ENCODE measurements at places on chromosomes 1 and 21.

DNA sequence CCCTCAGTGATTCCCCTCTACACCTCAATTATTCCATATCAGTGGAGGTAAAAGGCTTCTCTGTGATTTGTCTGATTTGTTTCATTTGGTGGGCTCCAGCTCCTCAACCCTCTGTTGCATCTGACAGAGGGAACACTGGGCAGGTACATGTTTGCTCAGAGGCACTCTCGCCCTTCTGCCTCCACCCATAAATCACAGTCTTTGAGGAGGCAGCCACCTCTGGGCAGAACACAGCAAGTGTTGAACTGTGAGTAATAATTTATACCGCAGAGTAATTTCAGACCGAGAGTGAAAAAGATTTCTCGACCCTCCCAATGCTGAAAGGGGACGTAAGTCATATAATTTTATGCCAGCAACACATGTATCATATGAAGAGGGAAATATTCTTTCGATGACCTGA lies 330.1 kb upstream of the PBX1 start:
- H3K27me3 ChIP-seq, result no peaks in the 10 kb centered on the region
- no peak overlapping the region for H3K27ac ChIP-seq

- no peaks in the 10 kb centered on the region for H3K36me3 ChIP-seq
- no peak overlapping the region for H3K27ac ChIP-seq
- H3K4me3 ChIP-seq, result no peak overlapping the region
- no peaks in the 10 kb centered on the region for H3K4me1 ChIP-seq
- DNase-seq, result no peak
- peaks cover 16% of the 10 kb centered on the region for H3K27me3 ChIP-seq
Observed at GRCh38 chr1:11581445-11581991, 72.7 kb downstream of the FBXO2 start.

- DNase-seq, result no peak
- H3K27ac ChIP-seq, result no peak overlapping the region
- no peaks in the 10 kb centered on the region for H3K27me3 ChIP-seq
- H3K4me1 ChIP-seq, result no peaks in the 10 kb centered on the region
Observed at GRCh38 chr1:105138458-105138893, 1388.8 kb downstream of the AMY1C start.

DNA sequence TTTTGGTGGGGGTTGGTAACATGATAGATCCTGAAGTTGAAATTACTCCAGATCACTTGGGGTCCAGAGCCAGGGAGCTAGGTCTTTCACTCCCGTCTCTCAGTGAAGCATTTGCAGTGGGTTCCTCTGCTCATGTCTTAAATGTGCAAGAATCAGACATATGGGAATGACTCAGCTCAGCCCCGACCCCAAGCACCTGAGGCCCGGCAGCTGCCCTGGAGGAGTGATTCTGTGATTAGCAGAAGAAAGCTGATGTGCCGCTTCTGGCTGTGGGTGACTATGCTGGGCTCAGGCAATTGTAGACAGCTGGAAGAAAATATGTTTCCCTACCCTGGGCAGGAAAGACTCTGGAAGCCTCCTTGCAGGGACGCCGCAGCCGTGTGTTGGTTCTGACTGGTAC lies 601.7 kb downstream of the NPHP4 start:
- DNase-seq, result no peak
- H3K4me3 ChIP-seq, result no peak overlapping the region
- peaks cover 13% of the 10 kb centered on the region for H3K27me3 ChIP-seq
- H3K27ac ChIP-seq, result peak overlapping the region; percentile 37
- H3K36me3 ChIP-seq, result no peaks in the 10 kb centered on the region

- no peak overlapping the region for H3K27ac ChIP-seq
- no peaks in the 10 kb centered on the region for H3K36me3 ChIP-seq
- no peak overlapping the region for H3K4me3 ChIP-seq
- no peaks in the 10 kb centered on the region for H3K4me1 ChIP-seq
Observed at GRCh38 chr1:221184131-221184794, 305.0 kb downstream of the HLX start.

DNA sequence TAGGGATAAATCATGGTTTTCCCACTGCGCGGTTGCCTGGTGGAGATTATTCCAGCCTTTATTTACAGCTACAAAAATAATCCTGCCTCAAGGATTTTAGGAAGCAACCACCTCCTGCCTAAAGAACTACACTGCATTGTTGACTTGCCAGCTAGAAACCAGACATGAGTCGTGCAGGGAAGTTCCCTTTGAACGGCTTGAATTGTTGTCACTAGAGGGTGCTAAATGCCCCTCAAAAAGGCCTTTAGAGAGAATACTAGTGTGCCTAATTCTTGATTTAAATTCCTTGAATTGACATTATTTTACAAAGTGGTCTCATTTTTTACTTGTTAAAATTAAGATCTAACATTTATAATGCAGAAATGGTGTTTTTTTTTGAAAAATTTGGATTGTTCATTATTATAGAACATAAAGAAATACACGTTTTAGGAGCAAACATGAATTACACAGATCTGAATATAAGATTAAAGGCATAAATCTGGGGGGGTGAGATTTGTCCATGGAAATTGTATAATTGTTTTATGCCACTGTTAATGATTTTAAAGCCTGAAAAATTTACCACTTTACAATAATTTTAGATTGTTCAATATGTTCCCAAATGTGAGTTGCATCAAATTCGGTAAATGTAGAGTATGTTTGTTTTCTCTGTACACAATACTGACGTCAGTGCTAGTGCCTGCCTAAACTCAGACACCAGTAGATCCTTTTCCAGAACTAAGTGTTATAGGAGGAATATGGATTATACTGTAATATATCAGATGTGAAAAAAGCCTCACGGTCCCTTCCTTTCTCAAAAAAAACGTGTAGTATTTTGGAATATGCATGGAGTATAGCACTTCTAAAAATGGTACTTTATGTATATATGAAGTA lies 7.6 kb upstream of the ERG start:
- peaks cover 17% of the 10 kb centered on the region for H3K27me3 ChIP-seq
- no peaks in the 10 kb centered on the region for H3K36me3 ChIP-seq
- H3K4me3 ChIP-seq, result no peak overlapping the region
- no peak overlapping the region for H3K27ac ChIP-seq

DNA sequence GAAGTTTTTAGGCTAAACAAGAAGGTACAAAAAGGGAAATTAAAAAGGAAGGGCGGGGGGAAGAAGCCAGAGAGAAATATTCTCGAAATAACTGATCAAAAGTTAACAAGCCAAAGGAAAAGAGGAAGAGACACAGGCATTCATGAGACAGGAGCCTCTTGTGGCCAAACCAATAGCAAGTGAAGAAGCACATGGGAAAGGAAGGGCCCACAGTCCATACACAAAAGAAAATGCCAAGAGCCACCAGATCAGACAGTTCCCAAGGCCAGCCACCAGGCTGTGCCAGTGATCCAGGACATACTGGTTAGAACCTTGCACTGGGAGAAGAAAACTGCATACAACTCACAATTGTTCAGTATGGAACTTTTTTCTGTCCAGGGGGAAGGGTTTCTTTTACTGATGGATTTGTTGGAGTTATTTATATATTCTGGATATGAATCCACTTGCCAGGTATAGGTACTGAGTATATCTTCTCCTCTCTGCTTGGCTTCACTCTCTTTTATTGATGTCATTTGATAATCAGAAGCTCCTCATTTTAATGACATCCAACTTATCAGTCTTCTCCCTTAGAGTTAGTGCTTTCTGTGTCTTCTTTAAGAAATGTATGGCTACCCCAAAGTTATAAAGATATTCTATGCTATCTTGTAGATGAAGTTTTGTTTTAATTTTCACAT lies 76.8 kb downstream of the CD46 start:
- H3K4me3 ChIP-seq, result no peak overlapping the region
- no peaks in the 10 kb centered on the region for H3K27me3 ChIP-seq
- H3K36me3 ChIP-seq, result peaks cover 32% of the 10 kb centered on the region
- peak overlapping the region; percentile 16 for H3K27ac ChIP-seq

GRCh38 chr1:245301162-245301580 lies 146.4 kb downstream of the KIF26B start:
- H3K27me3 ChIP-seq, result no peaks in the 10 kb centered on the region
- no peak for DNase-seq
- H3K4me3 ChIP-seq, result no peak overlapping the region
- H3K4me1 ChIP-seq, result no peaks in the 10 kb centered on the region

GRCh38 chr21:37106998-37107397 lies 33.9 kb downstream of the TTC3 start:
- no peaks in the 10 kb centered on the region for H3K4me1 ChIP-seq
- H3K27me3 ChIP-seq, result no peaks in the 10 kb centered on the region
- no peak overlapping the region for H3K4me3 ChIP-seq

DNA sequence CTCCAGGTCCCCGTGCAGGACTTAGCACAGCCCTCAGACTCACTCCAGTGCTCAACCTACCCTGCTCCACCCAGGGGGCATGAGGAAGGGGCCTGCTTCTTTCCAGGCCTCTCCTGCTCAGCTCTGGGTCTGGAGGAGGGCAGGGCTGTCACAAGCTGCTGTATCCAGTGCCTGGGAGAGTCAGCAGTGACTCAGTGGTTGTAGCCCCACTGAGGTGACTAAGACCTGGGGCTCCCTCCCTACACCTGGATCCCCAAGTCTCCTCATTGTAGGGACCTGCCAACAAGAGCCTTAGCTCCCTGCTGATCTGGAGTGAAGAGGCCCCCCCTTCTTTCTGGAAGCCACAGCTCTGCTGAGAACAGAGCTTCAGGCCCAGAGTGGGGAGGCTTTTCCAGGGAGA lies 36.1 kb upstream of the FAM131C start:
- H3K36me3 ChIP-seq, result no peaks in the 10 kb centered on the region
- no peak overlapping the region for H3K4me3 ChIP-seq
- H3K27me3 ChIP-seq, result peaks cover 34% of the 10 kb centered on the region
- DNase-seq, result no peak
- H3K4me1 ChIP-seq, result no peaks in the 10 kb centered on the region
- no peak overlapping the region for H3K27ac ChIP-seq

- no peaks in the 10 kb centered on the region for H3K27me3 ChIP-seq
- H3K4me1 ChIP-seq, result no peaks in the 10 kb centered on the region
- no peak overlapping the region for H3K27ac ChIP-seq
- no peak overlapping the region for H3K4me3 ChIP-seq
- no peak for DNase-seq
Observed at GRCh38 chr1:242873661-242874060, 349.2 kb upstream of the PLD5 start.

DNA sequence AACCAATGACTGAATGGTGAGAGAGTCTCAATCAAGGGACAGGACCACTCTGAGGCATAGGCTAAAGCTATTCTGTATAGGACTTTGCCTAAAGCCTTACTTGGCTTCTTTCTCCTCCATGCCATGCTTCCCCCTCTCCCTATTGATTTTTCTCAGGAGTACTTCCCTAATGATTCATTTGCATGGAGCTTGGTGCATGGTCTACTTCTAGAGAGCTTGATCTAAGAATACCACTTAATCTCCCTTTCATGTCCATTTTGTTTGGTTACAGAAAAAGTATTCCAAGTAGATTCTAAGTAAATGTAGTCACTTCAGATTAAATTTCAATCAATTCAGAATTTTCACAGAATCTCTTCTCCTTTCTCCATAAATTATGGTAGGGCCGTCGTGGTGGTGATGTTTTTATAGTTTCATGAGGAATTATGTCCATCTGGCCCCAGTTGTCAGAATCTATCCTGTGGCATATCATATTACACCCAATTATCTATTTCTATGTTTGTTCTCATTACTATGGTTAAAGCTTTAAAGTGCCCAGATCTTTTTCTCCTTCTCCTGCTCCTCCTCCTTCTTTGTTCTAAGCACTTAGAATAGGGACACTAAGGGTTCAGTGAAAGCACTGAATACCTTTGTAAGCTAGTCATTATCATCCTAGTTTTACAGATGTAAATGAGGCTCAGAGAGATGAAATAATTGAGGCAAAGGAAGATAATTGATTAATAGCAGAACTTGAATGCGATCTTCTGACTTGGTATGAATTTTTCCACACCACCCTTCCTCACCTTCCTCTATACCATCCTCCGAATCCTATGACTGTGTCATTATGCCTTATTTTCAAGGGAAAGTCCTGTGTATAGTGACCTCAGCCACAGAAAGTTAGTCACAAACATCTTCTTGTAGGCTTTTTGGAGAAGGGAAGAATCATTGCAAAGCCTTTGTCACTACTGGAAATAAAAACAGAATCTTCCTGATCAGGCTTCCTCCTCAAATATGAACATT lies 85.6 kb upstream of the ZRANB2 start:
- DNase-seq, result no peak
- no peaks in the 10 kb centered on the region for H3K4me1 ChIP-seq
- no peak overlapping the region for H3K4me3 ChIP-seq
- no peaks in the 10 kb centered on the region for H3K36me3 ChIP-seq
- H3K27ac ChIP-seq, result no peak overlapping the region
- H3K27me3 ChIP-seq, result no peaks in the 10 kb centered on the region

DNA sequence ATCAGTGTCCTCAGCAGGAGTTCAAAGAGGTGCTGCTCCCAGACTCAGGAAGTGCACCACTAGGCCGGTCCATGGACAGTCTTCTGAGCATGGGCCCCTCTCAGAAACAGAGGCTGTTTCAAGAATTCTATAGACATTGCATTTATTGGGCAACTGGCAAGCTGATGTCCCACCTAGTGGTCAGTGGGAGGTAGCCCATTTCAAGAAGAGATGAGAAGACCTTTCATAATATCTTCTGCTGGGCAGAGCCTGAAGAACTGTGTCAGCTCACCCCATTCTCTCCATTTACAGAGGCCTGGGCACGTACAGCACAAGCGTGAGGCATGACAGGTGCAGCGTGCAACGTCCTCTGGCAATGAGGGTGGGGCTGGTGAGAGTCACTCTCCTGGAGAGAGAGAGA lies 216.0 kb downstream of the DYRK1A start:
- DNase-seq, result no peak
- no peak overlapping the region for H3K27ac ChIP-seq
- H3K4me1 ChIP-seq, result peaks cover 1% of the 10 kb centered on the region
- no peaks in the 10 kb centered on the region for H3K36me3 ChIP-seq
- no peak overlapping the region for H3K4me3 ChIP-seq

- no peaks in the 10 kb centered on the region for H3K27me3 ChIP-seq
- H3K27ac ChIP-seq, result no peak overlapping the region
- DNase-seq, result no peak
Observed at GRCh38 chr1:233190987-233191386, 104.5 kb downstream of the PCNX2 start.

DNA sequence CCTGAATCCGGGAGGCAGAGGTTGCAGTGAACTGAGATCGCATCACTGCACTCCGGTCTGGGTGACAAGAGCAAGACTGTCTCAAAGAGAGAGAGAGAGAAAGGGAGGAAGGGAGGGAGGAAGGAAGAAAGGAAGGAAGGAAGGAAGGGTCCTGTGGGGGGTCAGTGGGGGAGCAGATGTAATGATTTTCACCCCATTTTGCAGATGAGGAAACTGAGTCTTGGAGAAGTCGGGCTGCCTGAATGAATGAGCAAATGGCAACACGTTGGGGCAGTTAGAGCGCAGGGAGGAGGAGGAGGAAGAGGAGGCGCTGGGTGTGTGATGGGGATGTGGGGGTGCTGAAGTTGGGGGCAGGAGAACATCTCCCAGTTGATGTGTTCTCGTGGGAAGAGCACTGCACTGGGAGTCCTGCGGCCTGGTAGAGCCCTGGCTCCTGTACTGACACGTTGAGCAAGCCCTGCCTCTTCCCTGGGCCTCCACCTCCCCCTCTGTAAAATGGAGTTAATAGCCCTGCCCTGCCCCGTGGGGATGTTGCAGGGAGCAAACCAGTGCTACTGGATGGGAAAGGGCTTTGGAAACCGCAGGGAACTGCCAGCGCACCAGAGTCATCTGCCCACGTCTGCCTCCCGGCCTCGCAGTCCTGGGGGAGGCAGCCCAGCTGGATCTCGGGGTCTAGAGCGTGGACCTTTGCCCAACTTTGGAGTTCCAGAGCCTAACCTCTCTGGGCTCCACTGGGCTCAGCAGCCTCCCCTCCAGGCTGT lies 103.2 kb upstream of the CASZ1 start:
- no peak for DNase-seq
- no peaks in the 10 kb centered on the region for H3K36me3 ChIP-seq
- no peak overlapping the region for H3K27ac ChIP-seq
- H3K4me3 ChIP-seq, result no peak overlapping the region

GRCh38 chr1:213375002-213375401 lies 324.0 kb downstream of the RPS6KC1 start:
- DNase-seq, result no peak
- H3K36me3 ChIP-seq, result no peaks in the 10 kb centered on the region
- H3K27ac ChIP-seq, result no peak overlapping the region
- no peaks in the 10 kb centered on the region for H3K4me1 ChIP-seq

Data from activated CD4-positive, alpha-beta memory T cell treated with anti-CD3 and anti-CD28 coated beads, Interleukin-2, amount 10 ng/mL, durations not matched to agents 7 days and 5 days (primary cell).